Mesothelial cell of epicardium (in vitro differentiated cells): ENCODE measurements at places on chromosomes 7 and 10.

GRCh38 chr10:6320320-6321010 is 117.7 kb downstream of the PFKFB3 start:
- peaks cover 2% of the 10 kb centered on the region for H3K36me3 ChIP-seq
- H3K4me3 ChIP-seq, result no peak overlapping the region
- no peaks in the 10 kb centered on the region for H3K4me1 ChIP-seq
- H3K27me3 ChIP-seq, result peaks cover 5% of the 10 kb centered on the region
- no peak for DNase-seq
- H3K27ac ChIP-seq, result no peak overlapping the region

DNA sequence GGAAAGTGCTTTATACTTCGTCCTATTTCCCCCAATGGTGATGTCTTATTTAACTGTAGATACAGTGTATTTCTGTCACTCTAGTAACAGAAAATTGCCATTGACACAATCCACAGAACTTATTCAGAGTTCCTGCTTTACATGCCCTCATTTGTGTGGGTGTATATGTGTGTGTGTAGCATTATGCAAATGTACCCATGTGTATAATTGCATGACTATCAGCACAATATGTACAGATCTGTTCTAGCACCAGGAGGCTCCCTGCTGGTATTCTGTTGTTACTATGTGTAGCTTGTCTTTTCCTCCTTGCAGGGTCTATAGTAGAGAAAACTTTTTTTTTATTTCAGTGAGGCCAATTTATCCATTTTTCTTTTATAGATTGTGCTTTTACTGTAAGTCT is 16.5 kb downstream of the CYP3A43 start:
- H3K27ac ChIP-seq, result no peak overlapping the region
- H3K4me1 ChIP-seq, result peaks cover 5% of the 10 kb centered on the region
- DNase-seq, result no peak

- no peaks in the 10 kb centered on the region for H3K36me3 ChIP-seq
- DNase-seq, result no peak
- H3K4me3 ChIP-seq, result peak overlapping the region; percentile 0
Measured at GRCh38 chr10:29811751-29812427, 177.1 kb upstream of the SVIL start.

DNA sequence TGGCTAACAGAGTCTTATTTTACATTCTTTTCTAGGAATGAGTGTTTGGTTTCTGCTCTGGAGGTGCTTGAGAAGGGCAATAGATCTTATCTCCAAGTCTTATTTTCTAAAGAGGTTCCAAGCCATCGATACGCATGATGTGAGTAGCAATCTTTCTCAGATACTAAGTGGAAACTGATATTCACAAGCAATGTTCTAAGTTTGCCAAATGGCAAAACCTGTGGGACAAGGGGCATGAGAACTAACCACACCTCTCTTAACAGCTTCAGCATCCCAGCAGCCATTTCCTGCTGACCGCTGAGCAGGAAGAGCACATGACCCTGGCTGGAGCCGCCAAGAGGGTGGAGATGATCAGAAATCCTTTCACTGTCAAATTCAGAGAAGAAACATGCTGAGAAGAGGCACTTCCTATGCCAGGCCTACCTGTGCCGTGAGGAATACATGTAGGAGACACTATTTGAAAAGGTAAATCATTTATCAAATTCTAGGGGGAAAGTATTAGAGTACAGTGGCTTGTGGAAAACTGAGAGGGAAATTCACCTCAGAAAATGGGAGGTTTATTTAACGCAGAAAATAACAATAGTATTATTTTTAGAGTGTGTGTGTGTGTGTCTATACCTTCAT is 35.2 kb downstream of the CCDC71L start:
- no peak overlapping the region for H3K27ac ChIP-seq
- no peaks in the 10 kb centered on the region for H3K27me3 ChIP-seq
- peaks cover 8% of the 10 kb centered on the region for H3K4me1 ChIP-seq
- no peak for DNase-seq
- peaks cover 6% of the 10 kb centered on the region for H3K36me3 ChIP-seq

DNA sequence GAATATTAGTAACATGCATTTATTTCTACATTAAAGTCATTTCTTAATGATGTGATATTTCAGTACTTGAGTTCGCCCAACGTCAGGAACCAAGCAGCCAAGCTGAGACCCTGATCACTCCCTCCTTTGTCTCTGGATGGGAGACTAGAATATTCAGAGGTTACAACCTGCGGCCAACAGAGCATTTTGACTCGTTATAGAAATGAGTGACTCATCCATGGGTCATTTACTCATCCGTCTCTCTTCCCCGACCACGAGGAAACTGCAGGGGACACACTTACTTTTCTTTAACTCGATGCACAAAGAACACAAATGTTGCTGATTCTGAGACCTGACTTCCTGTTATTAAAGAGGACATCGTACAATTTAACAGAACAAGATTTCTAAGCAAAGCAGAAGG is 343.3 kb downstream of the FRMD4A start:
- H3K36me3 ChIP-seq, result no peaks in the 10 kb centered on the region
- no peak for DNase-seq
- no peak overlapping the region for H3K4me3 ChIP-seq
- no peak overlapping the region for H3K27ac ChIP-seq
- peaks cover 19% of the 10 kb centered on the region for H3K4me1 ChIP-seq

DNA sequence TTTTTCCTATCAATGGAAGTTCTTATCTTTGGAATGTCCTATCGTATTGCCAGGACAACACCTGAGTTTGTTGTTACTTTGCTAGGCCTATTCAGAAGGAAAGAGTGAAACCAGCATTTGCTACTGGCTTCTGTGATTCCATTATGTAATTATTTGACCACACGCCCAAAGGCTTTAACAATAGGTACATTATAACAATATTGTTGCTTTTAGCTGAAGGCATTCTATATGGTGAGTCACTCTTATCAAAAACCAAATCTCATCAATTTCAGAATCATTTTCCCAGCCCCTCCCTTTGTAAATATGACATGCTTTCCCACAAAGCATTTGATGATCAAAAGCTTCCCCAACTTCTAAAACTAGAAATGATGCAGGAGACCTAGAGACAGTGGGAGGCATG is 294.4 kb upstream of the NEBL start:
- DNase-seq, result no peak
- H3K27me3 ChIP-seq, result no peaks in the 10 kb centered on the region
- no peak overlapping the region for H3K4me3 ChIP-seq
- peak overlapping the region; percentile 71 for H3K27ac ChIP-seq
- H3K4me1 ChIP-seq, result peaks cover 21% of the 10 kb centered on the region
- peaks cover 4% of the 10 kb centered on the region for H3K36me3 ChIP-seq

DNA sequence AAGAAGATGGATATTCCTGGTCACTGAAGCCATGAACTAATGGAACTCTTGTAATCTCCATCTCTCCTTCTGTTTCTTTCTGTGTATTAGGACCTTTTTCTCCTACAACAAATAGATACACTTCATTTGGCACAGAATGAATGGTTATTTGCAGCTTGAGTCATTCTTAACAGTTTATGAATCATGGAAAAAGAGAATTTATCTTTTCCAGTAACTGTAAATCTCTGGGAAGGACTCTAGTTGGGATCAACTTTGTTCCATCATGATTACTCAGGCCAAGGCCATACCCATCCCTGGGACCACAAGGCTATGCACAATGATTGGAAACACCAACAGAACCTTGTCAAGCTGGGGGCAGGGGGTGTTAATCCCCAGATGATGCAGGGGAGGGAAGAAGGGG is 36.1 kb upstream of the MDFIC start:
- no peaks in the 10 kb centered on the region for H3K27me3 ChIP-seq
- H3K4me1 ChIP-seq, result no peaks in the 10 kb centered on the region
- no peak overlapping the region for H3K4me3 ChIP-seq
- peaks cover 2% of the 10 kb centered on the region for H3K36me3 ChIP-seq
- no peak for DNase-seq

DNA sequence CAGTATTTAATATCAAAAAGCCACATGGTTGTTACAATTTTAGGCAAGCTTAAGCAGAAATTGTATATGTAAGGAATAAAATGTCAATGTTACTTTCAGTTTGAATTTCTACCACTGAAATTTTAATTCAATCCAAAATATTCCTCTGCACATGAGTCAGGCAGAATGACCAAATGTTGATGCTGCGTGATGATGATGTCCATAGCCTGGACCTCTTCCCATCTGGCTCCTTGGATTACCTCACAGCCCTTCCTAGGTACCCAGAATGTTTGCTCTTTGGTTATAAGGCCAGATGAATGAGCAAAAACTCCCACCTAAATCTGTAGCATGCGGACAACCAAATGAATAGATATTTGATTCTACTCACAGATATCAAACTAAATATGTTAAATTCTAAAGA is 258.3 kb upstream of the IMMP2L start:
- H3K4me3 ChIP-seq, result no peak overlapping the region
- no peaks in the 10 kb centered on the region for H3K27me3 ChIP-seq
- H3K27ac ChIP-seq, result no peak overlapping the region
- H3K4me1 ChIP-seq, result peaks cover 8% of the 10 kb centered on the region

GRCh38 chr7:46145412-46145811 is 224.3 kb upstream of the IGFBP3 start:
- peaks cover 29% of the 10 kb centered on the region for H3K4me1 ChIP-seq
- H3K4me3 ChIP-seq, result no peak overlapping the region
- H3K27ac ChIP-seq, result peak overlapping the region; percentile 93
- H3K27me3 ChIP-seq, result no peaks in the 10 kb centered on the region
- DNase-seq, result no peak
- H3K36me3 ChIP-seq, result no peaks in the 10 kb centered on the region

GRCh38 chr10:44249490-44249889 is 135.4 kb downstream of the CXCL12 start:
- no peak overlapping the region for H3K27ac ChIP-seq
- no peaks in the 10 kb centered on the region for H3K36me3 ChIP-seq
- H3K4me1 ChIP-seq, result peaks cover 11% of the 10 kb centered on the region
- H3K27me3 ChIP-seq, result no peaks in the 10 kb centered on the region
- H3K4me3 ChIP-seq, result no peak overlapping the region
- DNase-seq, result no peak

GRCh38 chr7:1298051-1298930 is 65.6 kb downstream of the UNCX start:
- H3K36me3 ChIP-seq, result no peaks in the 10 kb centered on the region
- H3K4me1 ChIP-seq, result no peaks in the 10 kb centered on the region
- no peak overlapping the region for H3K27ac ChIP-seq

GRCh38 chr10:61464461-61465170 is 11.4 kb upstream of the TMEM26 start:
- peaks cover 22% of the 10 kb centered on the region for H3K4me1 ChIP-seq
- DNase-seq, result no peak
- H3K36me3 ChIP-seq, result no peaks in the 10 kb centered on the region
- H3K4me3 ChIP-seq, result no peak overlapping the region
- no peaks in the 10 kb centered on the region for H3K27me3 ChIP-seq
- no peak overlapping the region for H3K27ac ChIP-seq

GRCh38 chr7:99499371-99499720 is 735 bp downstream of the ZNF394 start:
- DNase-seq, result no peak
- no peaks in the 10 kb centered on the region for H3K27me3 ChIP-seq
- peak overlapping the region; percentile 100 for H3K27ac ChIP-seq
- H3K4me3 ChIP-seq, result peak overlapping the region; percentile 99

DNA sequence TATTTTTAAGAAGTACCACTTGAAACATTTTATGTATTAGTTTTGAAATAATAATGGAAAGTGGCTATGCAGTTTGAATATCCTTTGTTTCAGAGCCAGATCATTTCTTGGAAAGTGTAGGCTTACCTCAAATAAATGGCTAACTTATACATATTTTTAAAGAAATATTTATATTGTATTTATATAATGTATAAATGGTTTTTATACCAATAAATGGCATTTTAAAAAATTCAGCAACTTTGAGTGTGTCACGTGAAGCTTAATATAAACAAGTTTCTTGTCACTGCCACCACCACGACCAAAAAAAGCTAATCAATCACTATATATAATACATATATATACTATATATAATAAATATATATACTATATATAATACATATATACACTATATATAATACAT is 4.8 kb downstream of the IL6 start:
- peaks cover 8% of the 10 kb centered on the region for H3K4me1 ChIP-seq
- no peak for DNase-seq
- H3K27ac ChIP-seq, result no peak overlapping the region
- H3K4me3 ChIP-seq, result no peak overlapping the region

GRCh38 chr7:51321961-51322515 is 5.4 kb upstream of the COBL start:
- no peak for DNase-seq
- H3K4me1 ChIP-seq, result peaks cover 4% of the 10 kb centered on the region
- H3K27me3 ChIP-seq, result peaks cover 29% of the 10 kb centered on the region
- no peak overlapping the region for H3K27ac ChIP-seq
- no peak overlapping the region for H3K4me3 ChIP-seq

- no peak for DNase-seq
- H3K27me3 ChIP-seq, result no peaks in the 10 kb centered on the region
- H3K4me3 ChIP-seq, result no peak overlapping the region
- peaks cover 41% of the 10 kb centered on the region for H3K4me1 ChIP-seq
- H3K36me3 ChIP-seq, result peaks cover 2% of the 10 kb centered on the region
- peak overlapping the region; percentile 35 for H3K27ac ChIP-seq
Measured at GRCh38 chr7:40546616-40547501, 412.1 kb downstream of the SUGCT start.

DNA sequence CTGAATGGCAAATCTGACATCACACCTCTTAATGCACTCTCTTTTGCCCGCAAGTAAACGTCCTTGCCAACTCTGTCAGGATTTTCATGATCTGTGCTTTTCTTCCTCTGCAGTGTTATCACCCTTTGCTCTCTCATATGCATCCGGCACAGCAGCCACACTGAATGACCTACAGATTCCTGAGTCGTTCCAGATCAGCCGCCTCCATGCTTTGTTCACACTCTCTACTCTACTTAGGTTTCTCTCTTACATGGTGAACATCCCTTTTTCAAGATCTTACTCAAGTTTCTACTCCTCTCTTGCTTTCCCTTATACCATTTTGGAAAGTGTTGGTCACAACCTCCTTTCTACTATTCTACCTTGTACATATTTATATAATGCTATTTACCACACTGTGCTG is 127.7 kb upstream of the AOAH start:
- H3K4me1 ChIP-seq, result no peaks in the 10 kb centered on the region
- H3K36me3 ChIP-seq, result peaks cover 5% of the 10 kb centered on the region
- DNase-seq, result no peak
- H3K27ac ChIP-seq, result no peak overlapping the region
- no peak overlapping the region for H3K4me3 ChIP-seq
- H3K27me3 ChIP-seq, result no peaks in the 10 kb centered on the region

DNA sequence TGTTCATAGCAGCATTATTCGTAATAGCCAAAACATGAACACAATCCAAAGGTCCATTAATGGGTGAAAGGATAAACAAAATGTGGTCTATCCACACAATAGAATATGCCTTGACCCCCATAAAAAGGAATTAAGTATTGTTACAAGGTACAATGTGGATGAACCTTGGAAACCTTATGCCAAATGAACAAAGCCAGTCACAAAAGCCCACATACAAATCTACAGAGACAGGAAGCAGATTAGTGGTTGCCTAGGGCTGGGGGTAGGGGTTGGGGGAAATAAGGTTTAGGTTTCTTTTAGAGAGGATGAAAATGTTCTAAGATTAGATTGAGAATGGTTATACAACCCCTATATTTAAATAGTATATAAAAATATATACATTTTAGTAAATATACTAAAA is 34.8 kb downstream of the PIP4K2A start:
- DNase-seq, result no peak
- no peak overlapping the region for H3K27ac ChIP-seq
- no peak overlapping the region for H3K4me3 ChIP-seq
- H3K36me3 ChIP-seq, result no peaks in the 10 kb centered on the region
